Activated CD4-positive, alpha-beta memory T cell treated with anti-CD3 and anti-CD28 coated beads, Interleukin-2, amount 10 ng/mL, durations not matched to agents 7 days and 5 days (primary cell): ENCODE measurements at places on chromosomes 5 and 9. TPM values are rescaled to one million over a fixed set of nuclear protein-coding genes. Genes with fewer than 3 reads are reported as not detected.
A peak's percentile ranks its signal among the peaks of the same experiment; 100 is the strongest.

- H3K4me1 ChIP-seq = peaks cover 47% of the 10 kb centered on the region
- peaks cover 27% of the 10 kb centered on the region for H3K36me3 ChIP-seq
- H3K4me3 ChIP-seq = peak overlapping the region; percentile 76
- H3K27me3 ChIP-seq = no peaks in the 10 kb centered on the region
- DNase-seq = peak; percentile 15
These were observed 1.8 kb downstream of the LPCAT1 start for GRCh38 chr5:1521671-1522600.

DNA sequence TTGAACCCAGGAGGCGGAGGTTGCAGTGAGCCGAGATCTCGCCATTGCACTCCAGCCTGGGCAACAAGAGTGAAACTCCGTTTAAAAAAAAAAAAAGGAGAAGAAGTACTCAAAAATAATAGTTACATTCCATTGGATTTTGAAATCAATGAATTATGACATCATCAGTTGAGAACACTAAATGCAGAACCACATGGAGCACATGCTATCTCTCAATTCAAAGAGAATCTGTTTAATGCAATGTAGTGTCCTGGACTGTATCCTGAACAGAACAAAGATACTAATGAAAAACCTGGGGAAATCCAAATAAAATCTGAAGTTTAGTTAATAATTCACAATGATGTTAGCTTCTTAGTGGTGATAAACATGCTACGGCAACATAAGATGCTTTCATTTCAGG lies 20.3 kb downstream of the CDC14B start:
- DNase-seq = no peak
- no peaks in the 10 kb centered on the region for H3K27me3 ChIP-seq
- H3K4me1 ChIP-seq = no peaks in the 10 kb centered on the region
- H3K4me3 ChIP-seq = no peak overlapping the region

GRCh38 chr5:40355181-40355580 lies 324.5 kb upstream of the PTGER4 start:
- H3K27me3 ChIP-seq = no peaks in the 10 kb centered on the region
- DNase-seq = no peak
- no peak overlapping the region for H3K4me3 ChIP-seq
- H3K4me1 ChIP-seq = peaks cover 24% of the 10 kb centered on the region

DNA sequence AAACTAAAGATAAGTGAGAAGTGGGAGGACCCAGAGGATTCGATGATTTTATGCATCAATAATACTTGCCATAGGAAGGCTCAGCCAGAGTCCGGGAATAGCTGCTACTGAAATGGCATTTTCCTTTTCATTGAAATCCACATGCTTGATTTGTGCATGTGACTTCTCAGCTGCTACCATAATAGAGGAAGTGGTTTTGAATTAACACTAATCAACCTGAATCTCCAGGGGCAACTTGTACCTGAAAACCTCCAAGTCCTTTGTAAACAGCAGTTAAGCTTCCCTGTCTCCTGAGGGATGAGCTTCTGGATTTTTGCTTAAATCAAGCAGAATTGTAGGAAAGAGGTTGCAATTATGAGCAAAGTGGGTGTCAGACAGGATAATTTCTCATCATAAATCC lies 124.9 kb downstream of the PPP2R2B start:
- no peak overlapping the region for H3K27ac ChIP-seq
- peaks cover 34% of the 10 kb centered on the region for H3K4me1 ChIP-seq
- DNase-seq = no peak
- no peak overlapping the region for H3K4me3 ChIP-seq

- DNase-seq = peak; percentile 52
- H3K4me1 ChIP-seq = peaks cover 37% of the 10 kb centered on the region
- H3K4me3 ChIP-seq = peak overlapping the region; percentile 45
- H3K36me3 ChIP-seq = peaks cover 5% of the 10 kb centered on the region
These were observed 128.0 kb downstream of the FANCC start for GRCh38 chr9:95189251-95190098.

GRCh38 chr5:6302684-6303083 lies 75.7 kb downstream of the MED10 start:
- no peak overlapping the region for H3K27ac ChIP-seq
- no peak for DNase-seq
- H3K4me3 ChIP-seq = no peak overlapping the region

DNA sequence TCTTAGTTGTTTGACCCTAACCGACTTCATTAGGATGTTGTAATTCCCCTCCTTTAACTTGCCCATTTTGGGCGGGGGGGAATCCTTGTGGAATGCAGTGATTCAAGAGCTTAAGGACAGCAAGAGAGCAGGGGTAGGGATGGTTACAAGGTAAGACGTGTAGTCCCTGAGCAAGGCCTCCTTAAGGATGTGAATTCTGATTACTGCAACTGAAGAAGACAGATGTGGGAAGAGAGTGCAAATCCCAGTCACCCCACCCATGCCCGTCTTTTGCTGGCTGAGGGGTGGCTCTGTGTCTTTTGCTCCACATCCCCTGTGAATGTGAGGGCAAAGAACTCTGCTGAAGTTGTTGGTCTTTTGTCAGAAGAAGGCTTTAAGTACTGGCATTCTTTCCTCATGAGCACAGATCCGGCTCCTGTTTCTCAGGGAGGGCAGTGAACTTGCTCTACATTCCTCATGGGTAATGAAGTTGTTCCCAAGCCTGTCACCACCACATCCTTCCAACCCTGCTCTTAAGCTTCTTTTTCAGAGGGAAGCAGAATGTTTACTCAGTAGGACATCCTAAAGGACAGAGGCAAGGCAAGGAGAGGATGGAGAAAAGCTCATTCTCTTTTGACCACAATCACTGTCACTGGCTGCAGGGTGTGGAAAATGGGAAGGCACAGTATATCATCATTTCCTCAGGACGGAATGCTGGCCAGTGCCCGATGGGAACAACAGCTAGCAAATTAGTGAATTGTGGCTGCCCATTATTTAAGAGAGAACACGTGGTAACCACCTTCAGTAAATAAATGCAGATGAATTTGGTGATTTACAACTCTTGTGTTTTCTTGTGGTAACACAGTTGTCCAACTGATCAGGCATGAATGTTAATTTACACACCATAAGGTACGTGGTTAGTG lies 61.5 kb downstream of the RAI14 start:
- no peaks in the 10 kb centered on the region for H3K4me1 ChIP-seq
- no peak overlapping the region for H3K4me3 ChIP-seq
- no peak for DNase-seq
- no peaks in the 10 kb centered on the region for H3K36me3 ChIP-seq

The GAPVD1 gene
- 49.6 TPM for total RNA-seq

The DPP7 gene
- total RNA-seq = 253 TPM

The ANKRD31 gene
- total RNA-seq = 0.18 TPM

The GKAP1 gene
- 4.3 TPM for total RNA-seq

The TAF11L10 gene
- not detected for total RNA-seq

The ATP10B gene
- total RNA-seq = not detected
